ENCODE measurements at places on chromosomes 5 and 9.

- no peak for DNase-seq
These were observed 825 bp downstream of the LRRC14B start for GRCh38 chr5:191949-192690.

DNA sequence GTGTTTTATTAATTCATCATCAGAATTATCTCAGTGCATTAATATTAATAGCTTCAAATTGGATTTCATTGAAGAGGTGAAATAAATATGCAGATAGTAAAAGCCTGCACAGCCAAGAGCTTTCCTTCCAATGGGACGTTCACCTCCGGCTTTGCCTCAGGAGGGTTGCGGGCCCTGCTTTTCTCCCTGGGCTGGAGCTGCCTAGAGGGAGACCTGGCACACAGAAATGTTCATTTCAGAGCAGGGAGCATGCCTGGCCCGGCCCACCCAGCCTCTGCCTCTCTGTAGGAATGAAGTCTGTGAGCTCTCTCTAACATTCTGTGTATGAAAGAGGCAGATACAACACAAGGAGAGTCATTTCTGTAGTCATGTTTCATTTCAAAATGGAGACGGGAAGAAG is 100.4 kb upstream of the IRX2 start:
- no peak for DNase-seq

- no peak for DNase-seq
These were observed 47.5 kb downstream of the RASGRF2 start for GRCh38 chr5:81007637-81008027.

DNA sequence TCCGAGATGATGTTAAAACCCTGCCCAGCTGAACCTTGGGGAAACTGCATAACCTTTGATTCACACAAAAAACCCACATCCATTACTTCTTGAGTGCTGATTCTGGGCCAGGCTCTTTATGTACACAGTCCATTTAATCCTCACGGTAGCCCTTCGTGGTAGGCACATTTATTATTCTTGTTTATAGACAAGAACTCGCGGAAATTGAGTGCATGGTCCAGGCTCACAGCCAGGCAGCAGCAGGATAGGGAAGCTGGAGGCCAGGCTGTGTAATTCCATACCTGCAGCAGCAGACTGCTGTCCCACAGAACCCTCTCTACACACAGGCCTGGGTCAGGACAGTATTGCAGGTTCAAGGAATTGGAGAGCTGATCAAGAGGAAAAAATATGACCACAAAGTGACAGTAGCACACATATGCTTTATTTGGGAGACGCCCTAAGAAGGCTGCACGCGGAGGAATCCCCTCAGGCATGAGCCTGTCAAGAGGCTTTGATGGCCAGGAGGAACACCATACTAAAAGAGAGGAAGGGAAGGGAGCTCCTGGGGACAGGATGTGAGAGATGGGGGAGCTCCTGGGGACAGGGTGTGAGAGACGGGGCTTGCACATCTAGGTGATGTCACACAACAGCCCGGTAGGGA is 28.4 kb upstream of the FAM120A start:
- DNase-seq, result no peak

- DNase-seq, result no peak
These were observed 995.8 kb upstream of the ACO1 start for GRCh38 chr9:31388660-31389059.

GRCh38 chr9:91896097-91896496 is 53.9 kb downstream of the ROR2 start:
- no peak for DNase-seq
